ENCODE measurements at places on chromosomes 5 and 9. TPM values are rescaled to one million over a fixed set of nuclear protein-coding genes. Genes with fewer than 3 reads are reported as not detected.

- no peak for DNase-seq
These were observed 772.3 kb downstream of the MAT2B start for GRCh38 chr5:164277720-164278119.

- DNase-seq: no peak
These were observed 53.9 kb downstream of the COL15A1 start for GRCh38 chr9:98997604-98998003.

DNA sequence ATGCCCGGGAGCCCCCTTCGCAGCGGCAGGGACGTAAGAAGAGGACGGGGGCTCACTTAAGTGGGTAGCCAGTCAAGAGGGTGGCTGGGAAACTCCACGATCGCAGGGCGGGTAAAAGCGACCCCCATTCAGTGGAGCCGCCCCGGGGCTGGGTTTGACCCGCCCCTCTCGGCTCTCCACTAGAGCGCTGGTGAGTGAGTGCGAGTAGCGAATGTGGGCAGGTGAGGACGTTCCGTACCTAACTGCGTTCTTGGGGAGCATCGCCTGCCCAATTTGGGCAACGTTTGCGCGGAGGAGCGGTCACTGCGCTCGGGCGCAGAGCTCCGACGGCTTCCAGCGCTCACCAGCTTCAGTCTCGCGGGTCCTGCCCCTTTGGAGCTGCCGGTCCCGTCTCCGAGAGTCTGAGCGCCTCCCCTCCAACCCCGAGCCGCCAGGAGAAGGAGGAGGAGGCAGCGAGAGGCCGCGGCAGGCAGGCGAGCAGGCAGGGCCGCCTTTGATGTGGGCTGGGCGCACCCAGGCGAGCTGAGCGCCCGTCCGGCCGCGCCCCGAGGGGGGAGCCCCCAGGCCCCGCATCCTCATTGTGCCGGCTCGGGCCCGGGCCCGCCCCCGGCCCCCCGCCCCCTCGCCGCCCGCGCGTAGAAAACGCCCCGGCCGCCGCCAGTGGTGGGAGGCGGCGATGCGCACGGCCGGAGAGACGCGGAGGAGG, at the start of gene FGF18:
FGF18 (plus strand) TSS at position 666 of the 706 bp plus-strand sequence. CDS start 553 bp downstream, outside the sequence.
- DNase-seq: peak; percentile 33

GRHPR gene
- total RNA-seq: 87.4 TPM

GRCh38 chr5:147490989-147491388, 18.9 kb downstream of the DPYSL3 start:
- DNase-seq: no peak

DNA sequence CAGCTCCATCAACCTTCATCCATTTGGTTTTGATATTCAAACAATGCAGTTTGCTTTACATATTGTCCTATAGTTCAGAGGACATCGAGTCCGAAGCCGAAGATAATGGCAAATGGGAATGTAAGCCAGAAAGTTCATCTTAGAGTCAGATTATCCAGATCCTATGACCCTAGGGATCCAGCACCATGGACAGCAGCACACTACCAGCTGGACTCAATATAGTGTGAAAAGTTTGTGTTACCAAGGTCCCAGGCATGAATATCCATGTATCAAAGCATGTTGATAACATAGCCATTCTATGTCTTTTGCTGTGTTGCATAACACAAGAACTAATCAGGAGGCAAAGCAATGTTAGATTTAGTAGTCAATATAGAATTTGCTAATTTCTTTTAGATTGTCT, 46.3 kb downstream of the FSTL4 start:
- no peak for DNase-seq

DNA sequence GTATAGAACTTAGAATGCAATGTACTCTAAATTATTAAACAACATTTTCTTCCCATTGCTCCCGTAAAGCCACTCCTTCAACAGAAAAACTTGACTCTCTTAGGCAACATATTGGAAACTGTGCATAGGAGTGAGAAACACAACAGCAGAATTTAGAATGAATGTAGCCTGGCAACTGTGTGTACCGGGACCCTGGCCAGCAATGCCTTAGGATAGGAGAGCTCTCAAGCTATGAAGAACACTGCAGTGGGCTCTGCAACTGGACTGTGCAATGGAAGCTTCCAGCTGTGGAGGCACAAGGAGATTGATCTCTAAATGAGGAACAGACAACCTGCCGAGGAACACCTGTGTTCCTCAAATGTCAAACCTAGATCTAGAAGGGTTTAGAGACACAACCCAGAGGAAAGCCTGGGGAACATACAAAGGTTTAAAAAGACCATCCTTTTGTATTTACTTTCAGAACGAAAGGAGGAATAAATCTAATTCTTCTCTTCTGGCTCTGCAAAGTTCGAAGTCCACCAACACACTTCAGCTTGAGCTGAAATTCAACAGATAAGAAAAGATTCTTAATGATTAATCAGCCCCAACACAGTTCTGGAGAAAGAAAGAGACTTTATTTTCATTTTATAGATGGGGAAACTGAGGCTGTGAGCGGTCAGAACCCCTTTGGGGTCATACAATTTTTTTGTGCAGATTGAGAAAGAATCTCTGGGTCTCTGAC, 51.5 kb upstream of the ARL15 start:
- DNase-seq: no peak

DNA sequence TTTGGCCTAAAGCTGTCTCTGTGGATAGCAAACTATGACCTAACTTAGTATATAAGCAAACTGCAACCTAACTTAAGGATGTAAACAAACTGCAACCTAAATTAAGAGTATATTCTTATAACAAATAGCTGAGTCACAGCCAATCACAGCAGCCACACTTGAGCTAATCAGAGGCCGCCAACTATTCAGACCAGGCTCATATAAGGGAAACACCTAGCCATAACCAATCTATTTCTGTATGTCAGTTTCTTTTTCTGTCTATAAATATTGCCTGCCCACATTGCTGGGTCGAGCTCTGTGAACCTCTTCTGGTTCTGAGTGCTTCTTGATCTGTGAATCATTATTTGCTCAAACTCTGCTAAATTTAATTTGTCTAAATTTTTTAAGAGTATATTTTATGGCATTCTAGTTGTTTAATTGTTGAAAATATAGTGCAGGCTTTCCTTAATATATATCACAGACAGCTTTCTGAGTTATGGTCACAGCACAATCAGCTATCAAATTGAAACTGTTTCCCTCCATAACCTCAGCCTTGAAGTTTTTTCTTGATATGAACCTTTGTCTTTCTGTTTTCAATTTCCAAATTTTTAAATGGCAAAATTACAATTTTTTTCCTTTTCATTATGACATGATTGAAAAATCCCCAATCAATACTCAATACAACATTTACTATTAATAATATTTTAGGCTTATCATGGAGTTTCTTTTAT, 327.1 kb upstream of the NUDT12 start:
- DNase-seq: no peak

GRCh38 chr9:105662184-105663104, at the start of gene TAL2:
TAL2 (plus strand) TSS chr9:105662457; CDS start chr9:105662497, 40 bp downstream.
- DNase-seq: no peak

DNA sequence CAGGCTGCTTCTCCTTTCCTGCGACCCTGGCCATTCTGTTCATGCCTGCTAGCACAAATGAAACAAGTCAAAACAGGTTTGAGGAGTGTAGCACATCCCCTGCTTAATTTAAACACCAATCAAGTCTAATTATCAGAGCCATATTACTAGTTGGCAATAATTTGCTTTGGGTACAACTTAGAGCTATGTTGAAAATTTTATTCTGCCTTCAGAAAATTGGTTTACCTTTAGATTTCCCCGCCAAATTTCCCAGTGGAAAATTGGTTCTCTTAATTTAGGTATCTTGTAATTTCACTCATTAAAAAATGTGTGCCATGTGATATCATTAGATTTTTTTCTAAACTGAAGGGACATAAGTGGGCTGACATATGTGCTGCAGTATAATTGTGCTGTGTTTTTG, 265.8 kb downstream of the MAST4 start:
- no peak for DNase-seq

PCDHB10 gene
- not detected for total RNA-seq

Measured in CD8-positive, alpha-beta memory T cell (primary cell).